ENCODE measurements at places on chromosomes 3 and 15.

- no peak for DNase-seq
These were observed 62.1 kb upstream of the CCDC54 start for GRCh38 chr3:107315141-107315540.

DNA sequence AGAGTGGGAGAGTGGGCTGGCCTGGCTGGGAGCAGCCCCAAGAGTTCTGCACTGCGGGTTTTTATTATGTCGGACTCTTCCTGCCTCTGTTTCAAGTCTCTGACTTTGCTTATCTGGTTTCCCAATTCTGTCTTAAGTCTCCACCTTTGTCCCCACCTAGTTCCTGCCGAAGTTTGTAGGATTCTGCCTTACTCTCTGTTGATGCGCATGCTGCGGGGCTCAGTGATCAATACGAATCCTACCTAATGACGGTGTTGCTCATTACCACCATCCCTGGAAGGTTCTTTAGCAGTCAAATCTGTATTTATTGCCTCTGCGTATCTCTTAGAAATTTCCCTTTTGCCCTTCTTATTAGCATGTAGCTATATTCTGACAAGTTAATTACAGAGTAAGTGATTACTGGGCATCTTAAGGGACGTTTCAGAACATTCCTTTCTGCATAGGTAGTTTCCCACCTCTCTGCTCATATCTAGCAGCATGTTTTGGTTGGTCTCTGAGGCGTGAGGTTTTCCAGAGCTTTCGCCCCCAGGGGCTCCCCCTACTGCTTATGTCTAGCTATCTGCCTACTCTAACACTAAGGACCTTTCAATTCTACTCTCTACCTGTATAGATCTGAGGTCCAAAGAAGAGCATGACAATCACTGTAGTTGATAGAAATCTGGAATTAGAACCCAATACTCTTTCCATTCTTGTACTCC is 236.0 kb upstream of the EIF1B start:
- DNase-seq = no peak

- DNase-seq = no peak
These were observed 24.2 kb downstream of the ABHD2 start for GRCh38 chr15:89112341-89112971.

DNA sequence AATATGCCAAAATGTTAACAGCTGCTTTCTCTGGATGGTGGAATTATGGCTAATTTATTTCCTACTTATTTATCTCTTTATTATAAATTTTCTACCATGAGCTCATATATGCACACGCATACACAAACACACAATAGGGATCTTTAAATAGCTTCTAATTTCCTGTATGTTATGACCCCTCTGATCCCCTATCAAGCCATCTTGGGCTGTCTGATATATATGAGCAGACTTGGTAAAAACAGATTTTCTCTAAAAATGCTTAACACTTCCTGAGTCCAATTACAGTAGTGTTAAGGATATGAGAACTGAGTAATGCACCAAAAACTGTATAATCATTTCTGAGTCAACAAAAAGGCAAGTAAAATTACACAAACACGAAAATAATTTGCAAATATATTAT is 52.0 kb upstream of the LMOD3 start:
- DNase-seq = no peak

GRCh38 chr3:4880850-4881249 is 98.4 kb upstream of the BHLHE40 start:
- no peak for DNase-seq

DNA sequence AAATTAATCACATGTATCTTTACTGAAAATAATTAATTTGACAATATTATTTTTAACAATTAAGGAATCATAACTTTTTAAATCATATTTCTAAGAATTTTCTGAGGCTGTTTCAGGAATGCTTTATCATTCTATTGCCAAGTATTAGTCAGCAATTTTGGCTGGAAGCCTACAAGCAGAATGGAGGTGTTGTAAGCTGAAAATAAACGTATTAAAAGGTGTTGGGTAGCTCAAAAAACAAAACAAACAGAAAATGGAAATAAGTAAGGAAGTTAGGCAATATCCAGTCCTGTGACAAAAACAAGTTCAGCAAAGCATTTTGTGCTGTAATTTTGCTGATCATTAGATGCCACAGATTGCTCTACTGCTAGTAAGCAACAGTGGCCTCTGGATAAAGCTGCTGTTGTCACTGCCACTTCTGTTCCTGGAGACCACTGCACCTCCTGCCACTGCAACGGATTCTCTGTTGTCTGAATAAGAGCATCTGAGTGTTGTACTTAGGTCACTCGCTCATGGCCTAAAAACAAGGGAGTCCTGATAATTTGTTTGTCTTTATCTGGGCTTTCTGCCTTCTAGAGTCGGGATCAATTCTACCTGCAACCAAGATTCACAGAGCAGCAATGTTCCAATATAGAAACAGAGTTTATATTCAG is 63.5 kb upstream of the SLITRK3 start:
- no peak for DNase-seq

DNA sequence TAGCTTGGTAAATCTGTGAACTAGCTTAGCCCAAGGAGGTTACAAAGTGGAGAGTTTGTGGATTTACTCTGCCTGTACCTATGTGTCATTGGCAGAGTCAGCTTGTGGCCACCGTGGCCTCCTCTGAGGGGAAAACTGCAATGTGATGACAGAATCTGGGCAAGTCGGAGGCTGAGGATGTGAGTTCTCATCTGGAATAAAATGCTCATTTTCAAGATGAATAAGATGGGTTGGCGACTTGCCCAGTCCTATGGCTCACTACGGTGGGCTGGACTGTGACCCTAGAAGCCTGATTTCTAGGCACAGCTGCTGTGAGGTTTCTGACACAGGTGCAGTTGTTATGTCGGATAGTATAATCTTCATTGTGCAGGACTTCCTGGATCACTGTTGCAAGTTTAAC is 83.7 kb downstream of the ETV5 start:
- DNase-seq = no peak

Measured in suppressor macrophage treated with lipopolysaccharide for 1 hour (primary cell).